ENCODE measurements at places on chromosomes 6 and 20.

GRCh38 chr6:163813979-163814493 lies 399.5 kb downstream of the QKI start:
- DNase-seq = no peak

DNA sequence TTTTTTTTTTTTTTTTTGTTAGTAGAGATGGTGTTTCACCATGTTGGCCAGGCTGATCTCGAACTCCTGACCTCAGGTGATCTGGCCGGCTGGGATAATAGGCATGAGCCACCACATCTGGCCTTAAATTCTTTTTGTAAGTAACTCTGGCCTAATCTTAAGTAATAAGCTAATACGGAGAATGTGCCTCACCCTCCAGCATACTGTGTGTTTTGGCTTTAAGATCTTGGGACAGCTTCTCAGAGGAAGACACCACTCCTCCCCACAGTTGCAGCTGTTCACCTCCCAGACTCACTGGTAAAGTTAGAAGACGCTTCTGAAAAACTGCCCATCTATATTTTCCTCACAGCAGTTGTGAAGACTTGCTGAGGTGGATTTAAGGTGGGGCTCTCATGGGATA lies 120.8 kb downstream of the CCDC170 start:
- no peak for DNase-seq

DNA sequence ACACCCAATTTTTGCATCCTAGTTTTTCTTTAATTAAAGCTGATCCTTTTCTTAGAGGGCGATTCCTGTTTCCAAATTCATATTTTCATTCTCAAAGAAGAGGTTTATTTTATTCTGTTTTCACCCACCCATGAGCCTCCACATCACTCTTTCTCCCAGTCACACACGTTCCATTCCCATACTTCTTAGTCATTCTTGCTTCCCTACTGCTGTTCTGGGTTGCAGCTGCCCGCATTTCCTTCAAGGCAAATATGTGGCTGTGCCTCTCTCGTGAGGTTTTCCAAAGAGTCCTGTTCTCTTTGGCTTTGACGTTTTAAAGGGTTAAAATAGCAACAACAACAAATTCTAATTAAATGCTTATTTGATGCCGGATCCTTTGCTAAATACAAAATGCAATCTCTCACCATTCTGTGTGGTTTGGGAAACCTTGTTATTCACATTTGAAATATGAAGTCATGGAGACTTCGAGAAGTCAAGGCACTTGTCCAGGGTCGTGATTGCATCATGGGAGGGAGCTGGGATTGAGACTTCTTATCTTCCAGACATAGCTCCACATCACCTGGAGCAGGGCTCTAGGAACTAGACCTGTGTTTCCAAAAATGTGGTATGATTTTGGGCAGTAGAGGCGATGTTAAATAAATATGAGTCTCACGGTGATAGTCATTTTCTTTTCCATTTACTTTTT lies 126.6 kb downstream of the DOK5 start:
- no peak for DNase-seq

GRCh38 chr6:3341467-3341866 lies 82.7 kb downstream of the PSMG4 start:
- no peak for DNase-seq

- no peak for DNase-seq
Observed at GRCh38 chr20:44319839-44320422, 8.9 kb upstream of the FITM2 start.

DNA sequence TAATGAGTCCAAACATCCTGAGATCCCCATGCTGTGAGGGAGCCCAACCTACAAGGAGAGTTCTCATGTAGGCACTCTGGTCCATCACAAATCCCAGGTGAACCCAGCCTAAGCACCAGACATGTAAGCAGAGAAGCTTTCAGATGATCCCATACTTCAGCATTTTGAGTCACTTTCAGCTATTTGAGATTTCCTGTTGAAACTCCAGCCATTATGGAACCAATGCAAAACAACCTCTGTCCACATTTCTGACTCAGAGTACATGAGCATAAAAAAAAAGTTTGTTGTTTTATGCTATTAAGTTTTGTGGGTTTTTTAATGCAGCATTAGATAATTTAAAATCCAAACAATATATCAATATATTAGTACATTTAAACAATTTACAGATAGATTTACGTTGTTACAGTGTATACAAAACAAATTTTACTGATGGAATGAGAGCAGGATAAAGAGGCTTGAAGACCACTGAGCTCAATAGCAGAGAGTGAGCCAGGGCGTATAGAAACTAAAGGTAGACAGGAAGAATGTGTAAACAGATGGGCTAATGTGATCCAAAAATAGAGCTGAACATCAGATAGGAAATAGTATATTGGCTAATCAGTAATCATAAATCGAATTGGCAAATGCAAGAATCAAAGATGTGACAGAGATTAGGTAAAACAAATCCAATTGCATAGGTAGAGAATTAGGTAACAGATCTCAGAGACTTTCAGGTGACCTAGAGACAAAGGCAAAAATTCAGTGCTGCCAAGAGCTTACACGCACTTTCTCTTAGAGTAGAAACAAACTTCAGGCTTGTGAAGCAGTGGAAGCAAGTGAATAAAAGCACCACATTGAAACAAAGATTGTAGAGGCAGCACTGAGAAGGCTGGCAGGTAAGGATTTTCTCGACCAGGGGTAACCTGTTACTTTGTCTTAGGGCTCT lies 36.2 kb upstream of the PLCB1 start:
- no peak for DNase-seq

DNA sequence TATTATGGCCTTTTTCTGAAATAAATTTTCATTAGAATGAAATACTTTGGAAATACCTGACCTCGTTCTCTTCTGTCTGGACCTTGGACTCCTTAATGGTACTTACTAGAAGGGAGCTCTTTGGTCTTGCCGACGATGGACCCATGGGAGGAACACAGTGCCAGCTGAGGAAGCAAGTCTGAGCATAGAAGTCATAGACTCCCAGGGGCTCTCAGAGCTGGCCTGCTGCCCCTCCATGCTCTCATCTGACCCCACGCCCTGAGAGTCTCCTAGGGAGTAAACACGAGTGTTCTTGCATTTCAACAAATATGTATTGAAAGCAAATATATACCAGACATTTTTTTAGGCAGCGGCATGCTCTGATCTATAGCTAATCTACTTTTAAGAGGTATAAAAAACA lies 87.8 kb downstream of the PLEKHG1 start:
- no peak for DNase-seq

- DNase-seq = no peak
Observed at GRCh38 chr6:97443408-97444080, 160.5 kb upstream of the MMS22L start.

GRCh38 chr20:47031004-47031403 lies 136.4 kb downstream of the EYA2 start:
- DNase-seq = no peak

- DNase-seq = no peak
Observed at GRCh38 chr20:4702562-4703280, 19.0 kb upstream of the PRND start.
